Left ventricle myocardium inferior (tissue), 1 donor: ENCODE measurements at places on chromosomes 1 and 21. TPM values are rescaled to one million over a fixed set of nuclear protein-coding genes. Genes with fewer than 3 reads are reported as not detected.
A peak's percentile ranks its signal among the peaks of the same experiment; 100 is the strongest.

- H3K36me3 ChIP-seq: peaks cover 6% of the 10 kb centered on the region
- H3K27me3 ChIP-seq: no peaks in the 10 kb centered on the region
- H3K4me1 ChIP-seq: peaks cover 7% of the 10 kb centered on the region
- H3K27ac ChIP-seq: no peak overlapping the region
- H3K4me3 ChIP-seq: no peak overlapping the region
- DNase-seq: peak; percentile 44
Measured at GRCh38 chr1:100463791-100464424, 74.0 kb upstream of the GPR88 start.

- H3K27ac ChIP-seq: no peak overlapping the region
- DNase-seq: no peak
Measured at GRCh38 chr1:48644905-48645605, 131.6 kb downstream of the BEND5 start.

- no peak overlapping the region for H3K4me3 ChIP-seq
- H3K27me3 ChIP-seq: no peaks in the 10 kb centered on the region
- H3K4me1 ChIP-seq: peaks cover 27% of the 10 kb centered on the region
- DNase-seq: no peak
Measured at GRCh38 chr1:24285231-24285630, 33.9 kb upstream of the GRHL3 start.

FPGT gene
- 10.3 TPM for total RNA-seq

DNA sequence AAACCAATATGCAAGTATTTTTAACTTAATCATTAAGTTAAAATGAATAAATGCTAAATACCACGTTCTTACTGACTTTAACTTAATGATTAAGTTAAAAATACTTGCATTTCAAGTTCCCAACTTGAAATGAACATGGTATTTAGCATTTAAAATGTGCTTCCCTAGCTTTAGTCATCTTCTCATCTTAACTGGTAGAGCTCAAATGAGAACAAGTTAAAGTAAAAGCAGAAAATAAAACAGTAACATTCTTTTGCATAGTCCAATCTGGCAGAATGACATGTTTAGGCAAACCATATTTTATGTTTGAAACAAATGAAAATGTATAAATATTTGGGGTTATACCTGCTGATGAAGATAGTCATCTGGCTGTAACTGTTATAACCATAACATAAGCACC lies 186.0 kb downstream of the APP start:
- peaks cover 28% of the 10 kb centered on the region for H3K36me3 ChIP-seq
- no peaks in the 10 kb centered on the region for H3K27me3 ChIP-seq
- peak overlapping the region; percentile 60 for H3K27ac ChIP-seq
- peaks cover 58% of the 10 kb centered on the region for H3K4me1 ChIP-seq

GRCh38 chr1:7077970-7078369 lies 292.7 kb downstream of the CAMTA1 start:
- no peaks in the 10 kb centered on the region for H3K36me3 ChIP-seq
- H3K27ac ChIP-seq: no peak overlapping the region
- no peaks in the 10 kb centered on the region for H3K4me1 ChIP-seq
- no peak overlapping the region for H3K4me3 ChIP-seq
- DNase-seq: no peak
- H3K27me3 ChIP-seq: peaks cover 25% of the 10 kb centered on the region

DNA sequence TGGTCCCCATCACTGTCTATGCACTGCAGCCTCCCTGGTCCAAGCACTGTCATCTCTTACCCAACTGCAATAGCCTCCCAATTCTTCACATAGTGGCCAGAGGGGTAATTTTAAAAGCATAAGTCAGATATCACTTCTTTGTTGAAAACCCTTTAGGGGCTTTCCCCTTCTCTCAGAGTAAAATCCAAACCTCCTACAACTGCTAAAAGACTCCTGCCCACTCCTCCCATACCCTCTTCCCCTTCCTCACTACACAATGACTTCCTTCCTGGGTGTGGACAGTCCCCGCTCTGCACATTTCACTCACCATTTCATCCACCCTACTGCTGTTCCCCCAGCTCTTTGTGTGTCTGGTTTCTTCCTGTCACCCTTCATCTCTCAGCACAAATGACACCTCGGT lies 8.3 kb downstream of the MCOLN2 start:
- no peaks in the 10 kb centered on the region for H3K27me3 ChIP-seq
- no peaks in the 10 kb centered on the region for H3K36me3 ChIP-seq
- H3K4me1 ChIP-seq: no peaks in the 10 kb centered on the region
- no peak overlapping the region for H3K27ac ChIP-seq

- H3K36me3 ChIP-seq: no peaks in the 10 kb centered on the region
- H3K27me3 ChIP-seq: no peaks in the 10 kb centered on the region
- no peak overlapping the region for H3K27ac ChIP-seq
- no peak overlapping the region for H3K4me3 ChIP-seq
Measured at GRCh38 chr1:58722414-58722813, 22.6 kb upstream of the MYSM1 start.
